Hippocampal formation (tissue), 2 donors: ENCODE measurements at places on chromosomes 2 and 18.

DNA sequence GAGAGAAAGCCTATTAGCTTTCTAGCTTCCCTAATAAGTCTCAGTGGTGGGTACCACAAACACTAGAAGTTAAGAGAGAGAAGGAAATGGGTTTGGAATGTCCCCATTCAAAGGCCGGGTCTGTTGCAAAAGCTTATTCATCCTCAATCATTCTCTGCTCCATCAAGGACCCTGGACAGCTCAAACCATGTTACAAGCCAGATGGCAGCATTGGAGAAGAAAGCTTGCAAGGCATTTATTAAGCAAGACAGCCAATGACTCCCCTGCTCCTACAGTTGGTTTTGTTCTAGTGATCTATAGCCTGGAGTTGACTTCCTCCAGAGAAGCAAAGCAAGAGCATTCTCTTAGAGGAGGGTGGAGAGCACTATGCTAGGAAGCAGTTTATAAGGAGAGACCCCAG is 86.9 kb upstream of the LMAN1 start:
- DNase-seq = no peak

- no peak for DNase-seq
Observed at GRCh38 chr2:44948565-44949328, 7.2 kb downstream of the SIX3 start.

- no peak for DNase-seq
Observed at GRCh38 chr2:43526994-43527393, 68.8 kb downstream of the THADA start.

DNA sequence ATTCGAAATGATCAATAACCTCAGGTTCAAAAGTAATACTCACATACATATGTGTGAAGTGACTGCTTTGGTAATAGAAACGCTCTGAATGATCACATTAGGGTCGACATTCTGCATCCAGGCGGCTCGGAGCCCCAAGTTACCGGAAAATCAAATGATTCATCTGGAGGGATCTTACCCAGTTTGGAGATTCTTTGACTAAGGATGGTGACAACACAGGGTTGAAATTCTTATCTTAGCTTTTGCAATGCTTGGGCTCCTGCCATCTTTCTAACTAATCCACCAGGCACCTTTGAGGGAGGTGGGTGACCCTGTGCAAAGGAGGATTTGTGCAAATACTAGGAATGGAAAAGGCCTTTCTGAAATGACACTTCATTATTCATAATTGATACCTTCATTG is 10.8 kb downstream of the GBX2 start:
- no peak for DNase-seq

- no peak for DNase-seq
Observed at GRCh38 chr2:68853915-68854314, 17.3 kb downstream of the BMP10 start.

- DNase-seq = no peak
Observed at GRCh38 chr2:59677158-59677557, 876.3 kb downstream of the BCL11A start.

DNA sequence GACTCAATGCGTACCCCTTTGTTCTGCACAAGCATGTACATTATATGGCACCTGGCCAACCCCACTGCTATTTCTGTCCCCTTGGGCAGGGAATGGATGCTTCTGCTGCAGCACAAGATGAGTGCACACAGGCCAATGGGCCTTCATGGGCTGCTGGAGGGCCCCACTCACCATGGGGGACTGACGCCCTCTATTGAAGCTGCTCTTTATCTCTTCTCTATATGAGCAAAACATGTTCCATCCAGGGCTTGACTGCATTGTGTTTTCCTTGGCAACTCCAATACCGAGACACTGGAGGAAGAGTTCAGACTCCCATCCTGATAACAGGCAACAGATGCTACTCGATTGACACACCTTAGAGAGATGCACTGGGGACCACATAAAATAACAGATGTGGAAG is 251.6 kb upstream of the NCKAP5 start:
- DNase-seq = no peak

DNA sequence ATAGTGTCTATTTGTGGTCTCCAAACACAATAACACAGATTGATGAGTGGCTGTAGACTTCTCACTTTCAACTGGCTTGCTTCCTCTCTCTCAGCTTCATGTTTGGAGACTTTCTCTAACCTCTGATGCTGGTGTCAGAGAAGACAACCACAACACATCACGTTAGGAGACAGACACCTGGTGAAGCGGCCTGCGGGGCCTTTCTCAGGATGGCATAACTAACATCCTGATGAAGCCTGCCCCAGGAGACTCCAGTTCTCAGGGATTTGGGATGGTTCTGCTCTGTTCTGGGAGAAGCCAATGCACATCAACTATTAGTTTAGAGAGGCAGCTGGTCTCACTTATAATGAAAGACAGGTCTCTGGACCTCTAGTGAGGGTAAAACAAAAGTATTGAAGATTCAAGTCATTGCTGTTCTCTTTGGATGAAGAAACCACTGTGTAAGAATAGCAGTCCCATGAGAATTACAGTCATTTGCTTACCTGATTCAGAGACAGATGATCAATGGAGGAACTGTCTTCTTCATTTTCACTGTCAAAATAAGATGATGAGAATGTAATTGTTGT is 2.0 kb downstream of the IL1A start:
- DNase-seq = no peak
